ENCODE measurements at places on chromosomes 5 and 9.

- no peak for DNase-seq
Measured at GRCh38 chr9:97689401-97690180, 7.5 kb downstream of the XPA start.

- DNase-seq = no peak
Measured at GRCh38 chr9:95870906-95871305, 4.6 kb upstream of the ERCC6L2 start.

DNA sequence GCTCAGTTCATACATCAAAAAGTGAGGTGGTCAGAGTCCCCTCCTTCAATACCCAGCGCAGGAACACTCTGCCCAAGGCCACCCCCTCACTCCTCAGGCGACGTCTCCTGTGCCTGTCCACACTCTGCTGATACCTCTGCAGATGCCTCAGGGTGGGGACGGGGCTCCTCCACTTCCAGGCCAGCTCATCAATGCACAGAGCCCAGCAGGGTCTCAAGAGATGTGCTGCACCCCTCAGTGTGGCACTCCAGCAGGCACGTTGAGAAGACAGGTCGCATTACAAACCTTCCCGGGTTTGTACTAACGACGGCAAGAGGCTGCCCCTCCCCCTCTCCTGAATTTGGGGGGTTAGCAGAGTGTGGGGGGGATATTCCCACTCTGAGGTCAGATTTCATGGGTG lies 128.5 kb downstream of the ZNF354C start:
- DNase-seq = no peak

- no peak for DNase-seq
Measured at GRCh38 chr9:113537229-113537810, 73.8 kb downstream of the RGS3 start.

DNA sequence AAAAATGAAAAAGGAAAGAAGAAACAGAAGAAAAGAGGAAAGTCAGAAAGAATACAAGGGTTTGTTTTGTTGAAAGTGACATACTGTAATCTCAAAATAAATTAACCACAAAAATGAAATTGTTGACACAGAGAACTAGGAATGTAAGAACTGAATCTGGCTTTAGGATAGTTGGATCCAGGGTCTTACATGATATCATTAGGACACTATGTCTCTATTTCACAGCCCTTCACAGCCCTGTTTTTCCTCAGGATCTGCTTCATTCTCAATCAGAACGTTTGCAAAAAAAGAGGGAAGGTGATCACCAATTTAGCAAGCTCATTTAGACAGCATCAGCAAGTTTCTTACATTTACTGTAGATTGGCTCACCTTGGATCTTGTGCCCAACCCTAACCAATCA lies 188.5 kb upstream of the NREP start:
- no peak for DNase-seq

GRCh38 chr5:68711293-68712200 lies 382.3 kb upstream of the SLC30A5 start:
- DNase-seq = peak; percentile 42

DNA sequence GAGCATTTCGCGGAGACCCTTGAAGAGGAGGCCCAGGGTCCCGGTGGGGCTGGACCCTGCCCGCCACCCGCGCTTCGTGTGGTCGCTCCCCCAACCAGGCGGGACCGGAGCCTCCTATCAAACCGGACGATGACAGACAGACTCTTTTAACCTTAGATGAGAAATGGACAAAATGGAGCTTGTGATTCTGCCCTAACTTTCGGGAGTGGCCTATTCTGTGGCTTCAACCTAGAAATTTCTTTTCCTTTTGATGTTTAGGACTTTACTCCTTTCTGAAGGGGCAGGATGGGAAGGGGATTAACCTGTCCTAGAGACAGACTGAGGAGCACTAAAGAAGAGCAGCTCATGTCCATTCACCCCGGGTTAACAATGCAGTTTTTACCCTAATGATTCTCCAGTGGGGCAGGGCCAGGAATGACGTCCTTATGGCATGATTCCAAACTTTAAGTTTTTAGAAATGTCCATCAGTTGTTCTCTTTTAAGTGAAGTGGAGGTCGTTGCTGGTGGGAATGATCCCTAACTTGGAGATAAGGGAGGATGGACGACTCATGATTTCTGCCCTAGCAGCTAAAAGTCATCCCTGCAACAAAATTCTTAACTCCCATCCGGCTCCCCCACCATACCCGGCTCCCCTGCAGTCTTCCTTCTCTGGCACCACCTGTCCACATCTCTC lies 1.0 kb downstream of the NIPSNAP3A start:
- no peak for DNase-seq

DNA sequence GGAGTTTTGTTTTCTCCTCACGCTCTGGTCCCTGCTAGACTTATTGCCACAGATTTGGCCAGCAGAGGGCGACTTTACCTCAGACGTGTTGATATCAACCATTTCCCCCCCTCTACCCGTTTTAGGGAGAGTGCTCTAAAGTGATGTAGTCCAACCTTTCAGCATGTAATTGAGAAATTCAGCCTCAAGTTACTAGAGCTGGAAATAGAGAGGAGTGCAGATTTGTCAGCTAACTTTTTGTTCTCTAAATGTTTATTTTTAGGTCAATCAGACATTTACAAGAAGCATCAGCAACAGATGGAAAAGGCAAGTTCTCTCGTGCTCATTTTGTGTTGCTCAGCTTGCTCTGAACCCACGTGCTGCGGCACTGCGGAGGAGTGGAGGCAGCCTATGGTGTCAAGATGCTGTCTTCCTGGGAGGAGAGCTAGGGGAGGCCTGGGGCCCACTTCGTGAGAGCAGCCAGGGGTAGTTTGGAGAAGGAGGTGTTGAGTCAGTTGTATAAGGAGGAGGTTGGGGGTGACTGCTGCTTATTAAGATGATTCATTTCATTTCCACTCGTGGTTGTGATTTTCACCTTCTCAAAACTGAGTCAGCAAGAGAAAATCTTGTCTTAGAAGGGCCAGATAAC lies 53.6 kb downstream of the GPR107 start:
- no peak for DNase-seq

DNA sequence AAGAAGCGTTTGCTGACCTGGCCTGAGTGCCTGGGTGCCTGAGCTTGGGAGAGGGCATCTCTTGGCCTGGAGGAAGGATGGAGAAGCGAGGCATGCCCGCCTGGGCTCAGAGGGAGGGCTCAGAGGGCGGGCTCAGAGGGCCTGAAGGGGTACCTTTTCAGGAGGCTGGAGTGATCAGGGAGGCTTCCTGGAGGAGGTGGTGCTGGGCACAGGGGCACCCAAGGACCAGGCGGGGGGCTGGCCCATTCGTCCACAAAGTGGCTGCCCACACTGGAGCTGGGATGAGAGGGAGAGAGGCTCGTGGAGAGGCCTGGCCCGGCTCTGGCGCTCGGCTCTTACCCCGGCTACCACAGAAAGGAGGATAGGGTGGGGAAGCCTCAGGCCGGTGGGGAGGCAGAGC lies 32.8 kb downstream of the ASS1 start:
- DNase-seq = no peak

GRCh38 chr9:123695386-123695785 lies 234.5 kb downstream of the DENND1A start:
- no peak for DNase-seq

DNA sequence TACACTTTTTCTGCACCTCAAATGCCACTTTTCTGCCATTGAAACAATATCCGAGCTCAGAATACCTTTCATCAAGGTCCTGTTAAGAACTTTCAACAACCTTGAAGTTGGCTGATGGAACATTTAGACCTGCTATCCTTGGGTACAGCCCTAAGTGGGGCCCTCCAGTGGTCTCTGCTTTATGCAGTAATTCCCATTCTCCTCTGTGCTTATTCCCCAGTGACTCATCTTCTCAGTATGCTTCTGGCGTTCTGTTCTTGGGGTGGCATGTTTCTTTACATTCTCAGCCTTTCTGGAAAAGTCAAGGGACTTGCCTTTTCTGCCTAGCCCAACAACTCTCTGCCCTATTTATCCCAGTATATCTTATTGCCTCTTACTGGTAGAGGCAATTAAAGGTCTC lies 7.1 kb downstream of the ANP32B start:
- DNase-seq = no peak

GRCh38 chr9:116986015-116986414 lies 298.9 kb downstream of the TRIM32 start:
- no peak for DNase-seq

DNA sequence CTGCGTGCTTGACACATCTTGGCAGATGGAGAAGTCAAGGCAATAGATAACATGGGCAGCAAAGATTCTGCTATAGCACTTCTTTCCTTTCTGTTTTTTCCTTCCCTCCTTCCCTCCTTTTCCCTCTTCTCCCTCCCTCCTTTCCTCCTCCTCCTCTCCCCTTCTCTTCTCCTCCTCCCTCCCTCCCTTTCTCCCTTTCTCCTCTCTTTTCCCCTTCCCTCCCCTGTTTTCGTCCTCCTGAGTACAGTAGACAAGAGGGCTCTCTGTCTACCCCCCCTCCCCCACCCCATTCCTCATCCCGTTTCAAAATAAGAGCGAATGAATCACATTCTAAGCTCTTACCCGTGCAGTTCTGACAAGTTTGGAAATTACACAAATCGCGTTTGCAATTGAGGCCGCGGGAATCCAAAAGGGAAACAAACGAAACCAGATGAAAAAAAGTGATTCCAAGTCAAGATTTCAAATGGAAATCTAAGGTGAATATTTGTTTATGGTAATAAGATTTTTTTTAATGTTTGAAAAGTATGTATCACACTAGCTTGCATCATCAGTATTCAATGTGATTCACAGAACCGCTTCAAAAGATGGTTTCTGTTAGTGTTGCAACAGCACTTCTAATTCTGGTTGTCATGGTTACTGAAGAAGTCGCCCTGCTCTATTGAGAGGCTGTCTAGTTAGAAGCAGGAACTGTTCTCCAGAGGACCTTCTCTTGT lies 1.3 kb downstream of the NIM1K start:
- DNase-seq = peak; percentile 34

- no peak for DNase-seq
Measured at GRCh38 chr5:143402553-143403333, 743 bp downstream of the NR3C1 start.

Measured in NCI-H524 treated with DMSO at 0.1 percent for 48 hours (cell line).